ENCODE measurements at places on chromosomes 5 and 9. TPM values are rescaled to one million over a fixed set of nuclear protein-coding genes. Genes with fewer than 3 reads are reported as not detected.

HACD4 gene
- 0.99 TPM for total RNA-seq

IFNA13 gene
- not detected for total RNA-seq

ADAMTS13 gene
- total RNA-seq = 0.53 TPM

INSL6 gene
- not detected for total RNA-seq

KLHL9 gene
- 33.4 TPM for total RNA-seq

ECSCR gene
- total RNA-seq = 513 TPM

GHR gene
- 1.1 TPM for total RNA-seq

TMEM215 gene
- 0.18 TPM for total RNA-seq

TMEM174 gene
- total RNA-seq = 0.07 TPM

TSLP gene
- total RNA-seq = not detected

GFI1B gene
- not detected for total RNA-seq

P4HA2 gene
- 88.6 TPM for total RNA-seq

AQP3 gene
- total RNA-seq = 0.20 TPM

SLCO6A1 gene
- total RNA-seq = not detected

C5orf63 gene
- 1.7 TPM for total RNA-seq

PCDHGB1 gene
- total RNA-seq = 0.59 TPM

HAVCR1 gene
- not detected for total RNA-seq

CDK5RAP2 gene
- 34.9 TPM for total RNA-seq

TMC1 gene
- 0.99 TPM for total RNA-seq

TNFSF8 gene
- not detected for total RNA-seq

HAPLN1 gene
- total RNA-seq = not detected

TAF1L gene
- total RNA-seq = 0.04 TPM

Measured in pulmonary artery endothelial cell (primary cell).